ENCODE measurements at places on chromosomes 1 and 21.

- no peak for DNase-seq
These were observed 52.6 kb downstream of the APP start for GRCh38 chr21:26117972-26118367.

GRCh38 chr1:174700314-174700713 lies 252.6 kb downstream of the GPR52 start:
- DNase-seq: no peak

DNA sequence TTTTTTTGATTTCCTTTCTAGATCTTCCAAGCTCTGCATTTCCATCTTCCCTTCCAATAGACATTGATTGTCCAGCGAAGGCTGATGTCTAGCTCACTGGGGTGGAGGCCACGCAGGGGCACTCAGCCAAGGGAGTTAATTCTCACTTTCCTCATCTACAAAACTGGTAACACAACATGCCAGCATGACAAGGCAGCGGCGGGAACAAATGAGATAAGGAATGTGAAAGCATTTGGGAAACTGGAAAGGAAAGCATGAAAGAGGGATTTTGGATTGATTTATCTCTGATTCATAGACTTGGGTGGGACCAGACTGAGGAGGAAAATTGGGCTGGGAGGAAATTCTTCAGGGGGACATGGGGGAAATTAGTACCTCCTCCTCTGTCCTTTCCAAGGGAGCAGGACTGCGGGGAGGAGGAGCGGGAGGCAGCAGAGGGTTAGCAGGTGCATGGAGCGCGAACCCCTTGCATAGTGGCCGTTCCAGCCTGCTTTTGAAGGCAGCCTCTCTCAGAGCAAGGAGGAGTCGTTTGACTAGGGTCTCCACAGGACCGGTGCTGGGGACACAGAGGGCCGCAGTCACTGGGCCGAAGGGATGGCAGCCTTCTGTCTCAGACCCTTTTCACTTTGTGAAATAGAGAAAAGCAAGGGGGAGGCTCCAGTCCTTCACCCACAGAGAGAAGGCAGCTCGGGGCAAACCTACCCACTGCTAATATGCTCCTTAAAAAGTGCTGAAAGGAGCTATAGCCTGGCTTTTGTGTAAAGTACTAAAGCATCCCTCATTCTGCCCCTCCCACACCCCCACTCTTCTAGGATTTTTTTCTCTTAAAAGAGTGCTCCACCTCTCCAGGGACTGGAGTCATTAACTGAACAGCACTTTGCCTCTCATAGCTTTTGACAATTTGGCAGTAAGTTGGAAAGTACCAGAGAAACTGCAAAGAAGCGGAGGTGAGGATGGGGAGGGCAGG lies 89.2 kb downstream of the PLXNA2 start:
- no peak for DNase-seq

DNA sequence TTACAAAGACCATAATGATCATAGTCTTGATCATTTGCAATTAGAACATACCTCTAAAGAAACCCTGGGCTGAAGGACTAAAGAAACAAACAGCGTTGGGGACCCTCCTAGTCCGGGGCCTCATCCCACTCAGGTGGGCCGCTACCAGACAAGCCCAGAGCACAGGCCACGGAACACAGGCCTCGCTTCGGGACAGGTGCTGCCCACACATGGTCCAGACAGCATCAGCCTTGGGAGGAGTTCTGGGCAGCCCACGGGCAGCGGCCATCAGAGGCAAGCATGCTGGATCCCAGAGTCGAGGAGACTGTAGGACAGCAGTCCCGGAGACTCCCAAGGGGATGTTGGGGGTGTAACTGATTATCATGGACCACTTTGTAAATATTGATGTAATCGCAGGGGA lies 4.9 kb downstream of the C2CD2 start:
- no peak for DNase-seq

DNA sequence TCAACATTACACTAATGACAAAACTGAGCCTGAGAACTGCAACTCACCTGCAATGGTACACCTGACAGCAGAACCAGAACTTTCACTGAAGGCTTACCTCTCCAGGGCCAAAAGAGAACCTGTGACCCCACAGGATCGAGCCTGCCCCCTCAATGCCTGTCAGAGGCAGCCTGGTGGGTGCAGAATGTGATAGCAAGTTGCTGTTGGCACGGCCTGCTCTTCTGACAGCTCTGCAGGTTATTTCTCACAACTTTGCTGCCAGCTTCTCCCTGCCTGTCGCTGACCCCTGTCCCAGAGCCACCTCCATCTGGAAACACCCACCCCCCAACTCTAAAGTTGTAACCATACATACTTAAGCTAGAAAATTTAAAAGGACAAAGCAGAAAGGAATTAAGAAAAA lies 35.2 kb downstream of the HIVEP3 start:
- DNase-seq: no peak

GRCh38 chr1:2587071-2587859 lies 688 bp downstream of the PRXL2B start:
- no peak for DNase-seq

GRCh38 chr1:17117451-17118265 lies 1.6 kb downstream of the PADI2 start:
- no peak for DNase-seq

DNA sequence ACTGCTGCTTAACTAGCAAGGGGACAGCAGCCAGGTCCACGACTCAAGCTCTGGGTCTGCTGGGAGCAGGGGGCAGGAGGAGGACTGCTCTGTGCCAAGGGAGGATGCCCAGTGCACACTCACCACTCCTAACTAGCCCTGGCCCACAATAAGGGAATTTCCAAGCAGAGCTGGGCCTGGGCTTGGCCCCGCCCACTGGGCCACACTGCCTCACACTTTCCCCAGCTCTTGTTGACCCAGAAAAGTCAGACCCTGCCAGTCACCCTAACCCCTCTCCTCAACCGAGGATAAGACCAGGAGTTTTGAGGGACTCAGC lies 18.7 kb downstream of the SLC9A1 start:
- DNase-seq: no peak

DNA sequence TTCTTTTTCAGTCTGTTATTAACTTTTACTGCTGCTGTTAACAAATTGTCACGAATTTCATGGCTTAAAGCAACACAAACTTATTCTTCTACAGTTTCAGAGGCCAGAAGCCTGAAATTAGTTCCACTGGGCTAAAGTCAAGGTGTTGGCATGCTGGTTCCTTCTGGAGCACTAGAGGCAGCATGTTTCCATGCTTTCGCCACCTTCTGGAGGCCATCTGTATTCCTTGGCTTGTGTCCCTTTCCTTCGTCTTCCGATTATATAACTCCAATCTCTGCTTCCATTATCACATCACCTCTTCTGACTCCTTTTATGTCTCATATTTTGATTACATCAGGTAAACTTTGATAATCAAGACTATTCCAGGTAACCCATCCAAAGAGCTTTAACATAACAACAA lies 1742.1 kb downstream of the BRINP3 start:
- DNase-seq: no peak

- DNase-seq: no peak
These were observed 1.1 kb downstream of the IGSF3 start for GRCh38 chr1:116666187-116667077.

- no peak for DNase-seq
These were observed 54.2 kb upstream of the EPS8L3 start for GRCh38 chr1:109817881-109818270.

- no peak for DNase-seq
These were observed 47.5 kb upstream of the CTPS1 start for GRCh38 chr1:40932006-40932405.

DNA sequence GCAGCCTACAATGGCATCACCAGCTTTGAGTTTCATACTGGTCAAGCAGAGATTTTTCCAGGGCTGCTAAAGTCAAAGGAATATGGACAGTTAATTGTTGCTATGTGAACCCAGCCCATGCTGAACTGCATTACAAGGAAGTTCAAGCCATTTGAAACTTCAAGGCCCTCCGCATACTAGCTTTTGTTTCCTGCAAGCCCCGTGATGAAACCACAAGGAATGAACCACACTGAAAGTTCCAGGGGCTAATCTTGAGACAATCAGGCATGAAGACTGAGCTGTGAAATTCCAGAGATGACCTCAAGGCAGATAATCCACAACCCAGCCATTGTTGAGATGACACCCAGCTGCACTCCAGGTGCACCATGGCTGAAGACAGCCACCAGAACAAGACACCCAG lies 180.8 kb downstream of the C1orf21 start:
- no peak for DNase-seq

DNA sequence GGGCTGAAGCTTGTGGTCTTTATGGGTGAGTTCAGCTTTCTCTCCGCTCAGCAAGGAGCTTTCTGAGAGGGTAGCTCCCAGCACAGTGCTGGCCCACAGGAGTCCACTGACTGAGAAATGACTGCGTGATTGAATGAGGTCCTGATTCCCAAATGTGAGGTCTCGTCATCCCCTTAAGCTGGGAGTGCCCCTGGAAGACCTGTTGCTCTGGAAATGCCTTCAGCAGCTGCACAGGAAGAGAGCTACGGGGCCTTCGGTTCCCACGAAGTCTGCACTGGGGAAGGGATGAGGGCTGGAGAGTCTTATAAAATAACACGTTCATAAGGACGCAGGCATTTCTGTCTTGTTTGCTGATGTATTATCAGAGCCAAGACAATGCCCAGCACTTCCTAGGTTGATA lies 14.0 kb downstream of the TNNT2 start:
- DNase-seq: no peak

DNA sequence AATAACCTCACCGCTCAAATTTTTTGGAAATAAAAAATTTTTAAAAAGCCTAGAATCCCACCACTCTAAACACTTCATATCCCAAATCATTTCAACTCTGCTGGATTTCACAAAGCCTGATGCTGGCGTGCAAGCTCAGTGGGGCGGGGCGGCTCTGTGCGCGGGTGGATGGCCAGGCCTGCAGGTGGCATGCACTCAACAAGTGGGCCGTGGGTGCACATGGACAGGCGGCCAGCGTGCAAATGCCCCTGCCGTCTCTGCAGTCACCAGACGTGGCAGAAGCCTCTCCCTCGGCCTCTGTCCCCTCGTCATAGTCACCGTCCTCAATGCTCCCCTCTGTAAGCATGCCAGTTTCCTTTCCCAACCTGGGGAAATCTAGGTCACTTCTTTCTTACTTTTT lies 6.6 kb upstream of the PDE9A start:
- DNase-seq: no peak

DNA sequence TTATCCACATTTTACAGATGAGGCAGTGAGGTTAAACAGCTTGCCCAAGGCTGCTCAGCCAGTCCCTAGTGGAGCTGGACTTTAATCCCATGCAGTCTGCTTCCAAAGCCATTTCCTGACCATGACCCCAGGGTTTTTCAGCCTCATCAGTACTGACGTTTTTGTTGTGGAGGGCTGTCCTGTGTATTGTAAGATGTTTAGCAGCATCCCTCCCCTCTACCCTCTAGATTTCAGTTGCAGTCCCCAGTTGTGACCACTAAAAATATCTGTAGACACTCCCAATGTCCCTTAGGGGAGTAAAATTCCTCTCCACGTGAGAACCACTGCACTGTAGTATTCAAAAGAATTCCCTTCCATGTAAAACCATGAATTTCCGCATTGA lies 30.2 kb upstream of the C1orf105 start:
- DNase-seq: no peak

DNA sequence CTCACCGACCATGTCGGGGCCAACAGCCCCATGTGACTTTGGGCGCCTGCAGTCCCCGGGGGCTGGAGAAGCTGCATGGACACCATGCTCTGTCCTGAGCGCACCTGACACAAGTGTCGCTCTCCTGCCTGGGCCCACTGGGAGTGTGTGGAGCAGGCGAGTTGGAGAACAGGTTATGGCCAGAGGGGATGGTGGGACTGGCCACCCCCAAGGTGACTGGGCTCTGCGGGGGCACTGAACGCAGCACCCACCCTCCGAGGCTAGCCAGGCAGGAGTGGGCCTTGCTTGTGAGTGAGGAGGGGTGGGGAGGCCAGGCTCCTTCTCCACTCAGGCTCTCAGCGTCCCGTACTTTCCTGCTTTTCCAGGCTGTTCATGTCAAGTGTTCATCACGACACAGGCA lies 35.6 kb downstream of the SNAP47 start:
- DNase-seq: no peak

DNA sequence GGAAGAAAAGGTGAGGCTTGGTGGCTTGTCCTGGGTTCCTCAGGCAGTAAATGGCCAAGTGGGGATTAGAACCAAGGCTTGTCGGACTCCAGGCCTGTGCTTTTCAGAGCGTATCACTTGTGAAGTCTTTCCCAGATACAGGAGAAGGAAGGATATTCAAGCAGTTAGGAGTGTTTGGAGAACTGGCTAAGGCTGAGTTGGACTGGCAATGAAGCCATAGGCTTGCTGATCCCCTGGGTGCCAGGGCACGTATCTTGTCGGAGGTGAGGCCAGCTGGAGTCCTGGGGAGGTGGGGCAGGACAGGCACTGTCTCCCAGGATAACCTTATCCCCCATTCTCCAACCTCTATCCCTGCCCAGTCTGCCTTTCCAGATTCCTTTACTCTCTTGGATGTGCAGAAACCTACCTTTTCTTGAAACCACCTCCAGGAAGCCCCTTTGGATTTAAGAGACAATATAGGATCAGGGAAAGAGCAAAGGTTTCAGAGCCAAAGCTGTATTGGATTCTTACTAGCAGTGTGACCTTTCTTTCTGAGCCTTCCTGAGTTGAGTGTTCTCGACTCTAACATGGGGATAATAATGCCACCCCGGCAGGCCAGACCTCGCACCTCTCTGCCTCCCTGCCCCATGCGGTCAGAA lies 18.2 kb downstream of the WNT4 start:
- DNase-seq: no peak

GRCh38 chr1:185096531-185096930 lies 51.2 kb downstream of the RNF2 start:
- no peak for DNase-seq

DNA sequence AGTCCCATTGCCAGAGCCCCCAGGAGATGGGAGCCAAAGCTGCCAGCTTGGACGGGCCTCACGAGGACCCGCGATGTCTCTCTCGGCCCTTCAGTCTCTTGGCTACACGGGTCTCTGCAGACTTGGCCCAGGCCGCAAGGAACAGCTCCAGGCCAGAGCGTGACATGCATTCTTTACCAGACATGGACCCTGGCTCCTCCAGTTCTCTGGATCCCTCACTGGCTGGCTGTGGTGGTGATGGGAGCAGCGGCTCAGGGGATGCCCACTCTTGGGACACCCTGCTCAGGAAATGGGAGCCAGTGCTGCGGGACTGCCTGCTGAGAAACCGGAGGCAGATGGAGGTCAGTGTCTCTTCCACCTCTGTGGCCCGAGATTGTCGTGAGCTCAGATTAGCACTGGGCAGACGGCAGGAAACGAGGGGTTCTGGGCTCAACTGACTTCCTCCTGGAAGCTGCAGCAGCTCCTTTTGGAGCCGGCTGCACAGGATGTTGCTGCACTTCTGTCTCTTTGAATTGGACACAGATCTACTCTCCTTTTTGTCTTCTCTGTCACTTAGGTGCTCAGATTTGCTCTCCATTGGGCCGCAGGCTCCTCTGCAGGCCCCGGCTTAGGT lies 68.0 kb downstream of the DISC1 start:
- no peak for DNase-seq

DNA sequence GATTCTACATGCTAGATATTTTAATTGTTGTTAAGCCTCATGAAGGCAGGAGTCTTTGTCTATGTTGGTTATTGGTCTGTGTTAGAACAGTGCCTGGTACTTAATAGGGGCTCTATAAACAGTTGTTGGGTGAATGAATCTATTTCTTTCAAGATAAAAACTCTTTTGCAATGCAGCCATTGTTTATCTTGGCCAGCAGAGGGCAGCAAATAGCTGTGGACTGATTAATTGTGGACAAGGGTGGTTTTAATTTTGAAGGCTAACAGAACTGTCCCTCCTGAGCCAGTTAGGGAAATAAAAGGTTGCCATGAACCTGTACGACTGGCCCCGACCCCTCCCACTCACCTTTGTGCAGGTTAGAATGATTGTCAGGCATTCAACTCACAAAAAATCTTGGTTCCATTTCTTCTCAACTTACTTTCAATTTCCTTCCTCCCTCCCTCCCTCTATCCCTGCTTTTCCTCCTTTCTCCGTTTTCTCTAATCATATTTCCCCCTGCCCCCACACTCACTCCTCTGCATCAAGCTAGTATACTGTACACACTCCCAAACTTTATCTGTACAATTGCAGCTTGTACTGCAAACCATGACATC lies 66.3 kb upstream of the DIRAS3 start:
- no peak for DNase-seq

Data from stimulated activated CD8-positive, alpha-beta memory T cell treated with anti-CD3 and anti-CD28 coated beads, Interleukin-7, amount 100 ng/mL, for 1 hour (primary cell).